ENCODE measurements at places on chromosomes 3 and 15. TPM values are rescaled to one million over a fixed set of nuclear protein-coding genes. Genes with fewer than 3 reads are reported as not detected.

Gene INSYN1
- total RNA-seq = 0.45 TPM

Gene PPP1R2
- 131 TPM for total RNA-seq

Gene DGKG
- total RNA-seq = under 0.01 TPM

Gene IL12A
- 0.15 TPM for total RNA-seq

Gene CGNL1
- total RNA-seq = 0.59 TPM

Gene CIDEC
- total RNA-seq = not detected

Gene ALPK3
- 0.12 TPM for total RNA-seq

Gene TICRR
- total RNA-seq = 0.35 TPM

Gene B3GALNT1
- 8.2 TPM for total RNA-seq

Gene GOLGA6B
- total RNA-seq = not detected

Gene BCL2A1
- not detected for total RNA-seq

Gene CCDC80
- 606 TPM for total RNA-seq

Gene MUC4
- not detected for total RNA-seq

Gene CFAP161
- not detected for total RNA-seq

Gene SEMA5B
- under 0.01 TPM for total RNA-seq

Gene SAMMSON
- total RNA-seq = not detected

Gene EFCAB12
- not detected for total RNA-seq

Gene CCNB2
- total RNA-seq = 10.1 TPM

Gene IRAK2
- 6.8 TPM for total RNA-seq

Gene LRTM1
- total RNA-seq = not detected

Gene GBE1
- 218 TPM for total RNA-seq

Gene P2RY12
- 0.35 TPM for total RNA-seq

Gene MAP2K5
- total RNA-seq = 2.1 TPM

Gene RPS17
- total RNA-seq = 2,990 TPM

Gene AMIGO3
- 0.59 TPM for total RNA-seq

Gene SEMA3F
- 7.4 TPM for total RNA-seq

Gene GOLGA6L1
- not detected for total RNA-seq

Gene WDR73
- 19.1 TPM for total RNA-seq

Gene GLDN
- 16.6 TPM for total RNA-seq

Gene MLH1
- 36.2 TPM for total RNA-seq

Gene ADAMTS9
- 6.3 TPM for total RNA-seq
